ENCODE measurements at places on chromosomes 11 and 22. TPM values are rescaled to one million over a fixed set of nuclear protein-coding genes. Genes with fewer than 3 reads are reported as not detected.

Gene TRIM49
- not detected for total RNA-seq

Gene SNU13
- 87.5 TPM for total RNA-seq

Gene MYO7A
- total RNA-seq = 6.1 TPM

Gene DYNC2H1
- total RNA-seq = 6.2 TPM

Gene KREMEN1
- 19.2 TPM for total RNA-seq

Gene GATD1
- 81.7 TPM for total RNA-seq

Gene FGF19
- 4.9 TPM for total RNA-seq

Gene ZFTA
- total RNA-seq = 3.7 TPM

Gene CXCR5
- total RNA-seq = 7.4 TPM

Gene LRRC74B
- not detected for total RNA-seq

Gene OR8H3
- total RNA-seq = not detected

Gene MED17
- 22.3 TPM for total RNA-seq

Gene OOSP4B
- total RNA-seq = not detected

Gene TMEM45B
- 195 TPM for total RNA-seq

Gene SAMM50
- 26.4 TPM for total RNA-seq

Gene TMEM225
- not detected for total RNA-seq

Gene SLC22A8
- not detected for total RNA-seq

Gene FAM227A
- not detected for total RNA-seq

Gene TMPRSS4
- 274 TPM for total RNA-seq

Gene PATE4
- not detected for total RNA-seq

Gene ROBO4
- total RNA-seq = 6.6 TPM

Gene MUC15
- not detected for total RNA-seq

Gene MAP6
- total RNA-seq = 0.57 TPM

Gene C11orf52
- 4.1 TPM for total RNA-seq

Gene HORMAD2
- total RNA-seq = not detected

Gene CADM1
- 0.88 TPM for total RNA-seq

Gene TESMIN
- 2.6 TPM for total RNA-seq

Gene KLHL35
- total RNA-seq = 1.6 TPM

Gene MS4A14
- total RNA-seq = 0.57 TPM

Gene FERMT3
- total RNA-seq = 94.1 TPM

Gene OR52N5
- total RNA-seq = not detected

Gene EFCAB6
- total RNA-seq = 0.35 TPM

Gene SYT13
- 15.4 TPM for total RNA-seq

Gene TIMP3
- total RNA-seq = 74.0 TPM

Gene OR8D4
- total RNA-seq = not detected

Gene FIBIN
- total RNA-seq = 10.6 TPM

Gene SCN2B
- total RNA-seq = not detected

Gene OR51B2
- not detected for total RNA-seq

Gene SCGB1A1
- total RNA-seq = not detected

Gene OR5A1
- not detected for total RNA-seq

Gene SLC22A12
- total RNA-seq = not detected

Gene OR52H1
- total RNA-seq = not detected

Gene ZC3H12C
- 10.5 TPM for total RNA-seq

Gene CCDC188
- total RNA-seq = not detected

Gene CRYBB2
- total RNA-seq = 1.6 TPM

Gene VPREB3
- total RNA-seq = not detected

Gene TENM4
- 1.7 TPM for total RNA-seq

Gene OR52A1
- total RNA-seq = not detected

Gene SCUBE2
- total RNA-seq = 10.6 TPM

Gene OR8H1
- not detected for total RNA-seq

Data from Peyer's patch (tissue), 4 donors.